ENCODE measurements at places on chromosomes 6 and 20.

DNA sequence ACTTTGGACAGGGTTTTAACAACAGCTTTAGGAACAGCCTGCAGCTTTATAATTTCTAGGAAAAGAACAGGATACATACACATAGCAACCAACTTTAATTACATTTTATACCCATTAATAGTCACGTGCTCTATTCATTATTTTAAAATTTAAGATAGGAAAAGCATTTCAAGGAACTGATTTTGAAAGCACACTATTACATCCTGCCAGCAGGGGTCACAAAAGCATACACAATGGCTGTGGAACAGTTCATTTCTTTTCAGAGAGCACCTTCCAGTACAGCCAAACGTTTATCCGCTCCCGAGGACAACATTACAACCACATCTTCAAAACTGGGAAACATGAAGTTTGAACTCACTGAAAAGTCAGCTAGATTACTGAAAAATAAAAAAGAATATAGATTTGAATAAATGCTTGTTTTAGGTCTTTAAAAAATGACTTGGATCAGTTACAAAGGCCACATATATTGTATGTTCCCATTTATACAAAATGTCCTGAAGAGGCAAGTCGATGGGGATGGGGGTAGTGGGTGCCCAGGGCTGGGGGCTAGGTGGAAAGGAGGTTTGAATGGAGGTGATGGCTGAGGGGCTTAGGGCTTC lies 104.6 kb upstream of the EXOC2 start:
- H3K4me1 ChIP-seq, result no peaks in the 10 kb centered on the region
- no peak overlapping the region for H3K27ac ChIP-seq
- DNase-seq, result peak; percentile 38
- H3K4me3 ChIP-seq, result no peak overlapping the region
- peaks cover 71% of the 10 kb centered on the region for H3K27me3 ChIP-seq

- no peak overlapping the region for H3K4me3 ChIP-seq
- no peaks in the 10 kb centered on the region for H3K4me1 ChIP-seq
- DNase-seq, result no peak
- H3K27ac ChIP-seq, result no peak overlapping the region
- H3K27me3 ChIP-seq, result peaks cover 2% of the 10 kb centered on the region
These were observed 82.6 kb upstream of the CCDC167 start for GRCh38 chr6:37582306-37582705.

- DNase-seq, result no peak
- H3K27ac ChIP-seq, result no peak overlapping the region
- no peak overlapping the region for H3K4me3 ChIP-seq
- no peaks in the 10 kb centered on the region for H3K27me3 ChIP-seq
These were observed 77.1 kb downstream of the TRAM2 start for GRCh38 chr6:52499681-52500236.

- peaks cover 45% of the 10 kb centered on the region for H3K4me1 ChIP-seq
- no peak overlapping the region for H3K4me3 ChIP-seq
- no peaks in the 10 kb centered on the region for H3K27me3 ChIP-seq
- no peak for DNase-seq
These were observed 2.7 kb downstream of the FBXO9 start for GRCh38 chr6:53067849-53068361.

DNA sequence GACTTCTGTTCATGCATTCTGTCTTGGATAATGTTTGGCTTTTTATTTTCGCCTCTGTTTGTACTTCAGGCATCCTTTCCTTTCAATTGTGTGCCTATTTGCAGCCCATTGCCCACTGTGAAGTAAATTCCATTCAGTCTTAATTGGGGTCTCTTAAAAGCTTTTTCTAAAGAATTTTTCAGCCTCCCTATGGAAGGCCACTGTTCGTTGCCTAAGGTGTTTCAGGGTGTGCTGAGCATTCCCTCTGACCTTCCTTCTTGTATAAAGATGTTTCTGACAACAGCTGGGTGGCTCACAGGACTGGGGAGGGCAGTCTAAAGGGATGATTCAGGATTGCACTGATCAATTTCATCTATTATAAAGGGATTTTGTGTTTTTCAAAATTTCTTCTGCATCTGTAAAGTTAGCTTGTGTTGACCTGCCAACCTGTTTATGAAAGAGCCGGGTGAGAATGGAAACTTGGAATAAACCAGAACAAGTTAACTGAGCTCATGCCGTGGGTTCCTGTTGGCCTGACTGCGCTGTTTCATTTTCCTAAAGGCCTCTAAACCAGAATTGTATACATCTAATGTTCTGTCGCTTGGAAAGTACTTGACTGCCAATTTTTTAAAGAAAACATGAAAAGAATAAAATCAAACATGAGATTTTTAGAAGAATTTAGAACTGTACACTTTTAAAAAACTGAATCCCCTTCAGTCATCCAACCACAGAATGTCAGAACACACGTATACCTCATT lies 14.3 kb downstream of the PHACTR2 start:
- no peaks in the 10 kb centered on the region for H3K27me3 ChIP-seq
- no peak for DNase-seq
- H3K27ac ChIP-seq, result no peak overlapping the region
- no peak overlapping the region for H3K4me3 ChIP-seq
- H3K36me3 ChIP-seq, result peaks cover 3% of the 10 kb centered on the region
- peaks cover 8% of the 10 kb centered on the region for H3K4me1 ChIP-seq
